GM19239 (cell line): ENCODE measurements at places on chromosomes 3 and 15.

- DNase-seq: no peak
Observed at GRCh38 chr3:138928727-138929372, 18.1 kb downstream of the FOXL2 start.

GRCh38 chr15:101710806-101711205 is 13.5 kb downstream of the TARS3 start:
- DNase-seq: no peak

DNA sequence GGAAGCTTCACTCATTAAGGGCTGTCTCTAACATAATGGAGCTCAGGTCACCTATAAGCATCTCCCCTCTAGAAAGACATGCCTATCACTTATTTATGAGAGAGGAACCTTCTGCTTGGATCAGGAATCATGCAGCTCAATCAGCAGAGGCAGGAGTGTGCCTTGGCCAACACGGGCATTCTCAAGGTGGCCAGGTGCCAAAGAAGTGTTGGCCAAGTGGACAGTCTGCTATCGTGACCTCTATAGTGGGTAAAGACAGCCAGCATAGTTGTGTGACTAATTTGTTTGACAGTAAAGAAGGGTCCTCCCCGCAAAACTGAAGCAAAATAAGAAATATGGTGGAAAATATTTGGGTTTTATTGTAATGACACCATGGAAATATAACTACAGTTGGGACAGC is 14.7 kb upstream of the AGTR1 start:
- no peak for DNase-seq

DNA sequence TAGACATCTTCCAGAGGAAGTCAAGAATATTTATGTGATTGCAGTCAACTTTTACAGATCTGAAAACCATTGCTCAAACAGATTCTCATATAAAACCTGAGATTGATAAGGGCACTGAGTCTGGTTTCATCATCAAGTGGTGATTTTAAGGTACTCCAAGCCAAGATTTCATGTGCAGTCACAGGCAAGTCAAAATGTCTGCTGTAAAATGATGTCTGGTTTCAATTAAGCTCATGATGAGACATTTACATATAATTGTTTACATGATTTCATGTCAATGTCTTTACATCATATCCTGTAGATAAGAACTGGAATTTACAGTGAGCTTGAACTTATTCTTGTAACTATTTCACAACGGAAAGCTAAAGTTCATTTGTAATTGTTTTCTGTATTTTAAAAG is 1215.5 kb downstream of the ROBO2 start:
- DNase-seq: no peak

DNA sequence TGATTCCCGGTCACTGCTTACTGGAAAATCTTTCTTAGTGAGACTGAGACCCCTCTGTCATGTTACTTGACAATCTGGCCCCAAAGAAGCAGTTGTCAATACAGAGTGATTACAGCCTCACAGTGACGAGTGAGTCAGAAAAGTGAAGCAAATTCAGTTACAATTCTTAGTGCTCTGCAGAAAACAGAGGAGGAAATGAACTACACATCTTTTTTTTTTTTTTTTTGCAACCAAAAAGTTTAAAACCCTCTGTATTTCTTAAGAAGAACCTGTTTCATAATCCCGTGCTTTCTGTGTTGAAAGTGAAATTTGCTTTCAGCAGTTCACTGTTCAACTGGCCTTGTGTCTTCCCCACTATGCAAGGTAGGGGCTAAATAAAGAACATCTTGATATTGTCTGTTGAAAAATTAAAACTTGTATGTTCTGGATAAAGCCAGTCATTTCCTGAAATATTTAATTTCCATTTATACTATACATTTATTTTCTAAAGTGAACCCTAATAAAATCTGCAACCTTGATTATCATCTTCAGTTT is 1.9 kb downstream of the AQP9 start:
- DNase-seq: no peak

- no peak for DNase-seq
Observed at GRCh38 chr3:11220230-11220629, 52.0 kb upstream of the ATG7 start.

GRCh38 chr15:65660927-65661326 is 39.2 kb downstream of the SLC24A1 start:
- no peak for DNase-seq

DNA sequence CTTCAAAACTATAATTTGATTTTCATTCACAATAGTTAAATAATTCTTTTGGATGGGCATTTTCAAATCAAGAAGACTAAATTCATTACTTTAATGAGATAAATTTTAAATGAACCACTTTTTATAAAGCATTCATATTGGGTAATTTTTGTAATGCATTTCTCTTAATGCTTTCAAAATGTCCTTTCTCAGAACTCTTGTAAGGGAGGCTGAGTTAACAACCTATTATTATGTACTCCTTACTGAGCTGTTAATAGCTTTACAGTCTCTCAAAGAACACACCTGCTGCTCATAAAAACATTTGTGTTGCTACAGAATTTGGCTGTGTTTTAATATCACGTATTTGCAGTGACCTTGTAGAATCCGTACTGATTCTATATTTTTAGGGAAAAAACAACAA is 334.0 kb upstream of the ARL6 start:
- DNase-seq: no peak

DNA sequence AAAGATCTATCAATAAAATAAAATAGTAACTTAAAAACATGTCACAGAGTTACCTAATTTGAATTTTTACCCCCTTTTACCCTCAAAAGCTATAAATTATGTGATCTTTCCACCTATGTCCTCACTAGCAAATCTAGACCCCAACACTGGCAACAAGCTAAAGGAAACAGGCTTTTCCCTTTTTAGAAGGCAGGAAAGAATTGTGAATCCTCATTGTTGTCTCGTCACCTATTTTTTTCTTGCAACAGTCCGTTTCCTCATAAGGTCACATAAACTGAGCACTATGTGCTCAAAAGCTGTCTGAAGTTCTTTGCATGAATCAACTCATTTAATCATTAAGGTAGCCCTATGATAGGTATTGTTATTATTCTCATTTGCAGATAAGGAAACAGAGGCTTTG is 34.6 kb upstream of the DAZL start:
- DNase-seq: no peak

DNA sequence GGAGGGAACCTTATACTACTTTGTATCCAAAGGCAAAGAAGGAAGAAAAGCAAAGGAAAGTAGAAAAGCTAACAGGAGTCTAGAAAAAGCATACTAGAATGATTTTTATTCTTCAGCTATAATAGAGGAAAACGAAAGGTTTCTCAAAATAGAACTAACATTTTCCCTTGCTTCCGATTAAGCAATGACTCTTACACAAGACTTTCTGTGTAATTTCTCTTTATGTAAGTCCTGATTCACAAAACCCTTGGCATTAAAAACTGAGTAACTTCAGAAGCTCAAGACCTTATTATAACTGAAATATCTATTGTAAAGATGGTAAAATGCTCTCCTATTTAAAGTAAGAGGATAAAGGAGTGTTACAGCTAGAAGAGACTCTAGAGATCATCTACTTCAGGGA is 97.4 kb downstream of the DTWD1 start:
- no peak for DNase-seq

DNA sequence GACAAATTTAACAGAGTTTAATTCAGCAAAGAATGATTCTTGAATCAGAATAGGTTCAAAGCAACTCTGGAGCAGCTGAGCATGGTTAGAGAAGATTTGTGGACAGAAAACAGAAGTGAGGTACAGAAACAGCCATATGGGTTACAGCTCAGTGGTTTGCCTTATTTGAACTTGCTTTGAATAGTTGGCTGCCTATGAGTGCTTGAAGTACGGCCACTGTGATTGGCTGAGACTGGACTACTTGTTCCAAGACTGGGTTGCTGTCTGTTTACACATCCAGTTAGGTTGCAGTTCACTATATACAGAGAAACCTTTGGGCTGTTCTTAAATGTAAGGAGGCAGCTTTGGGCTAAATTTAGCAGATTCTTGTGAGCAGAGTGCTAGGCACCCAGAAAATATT is 79.4 kb upstream of the CADPS start:
- DNase-seq: no peak

DNA sequence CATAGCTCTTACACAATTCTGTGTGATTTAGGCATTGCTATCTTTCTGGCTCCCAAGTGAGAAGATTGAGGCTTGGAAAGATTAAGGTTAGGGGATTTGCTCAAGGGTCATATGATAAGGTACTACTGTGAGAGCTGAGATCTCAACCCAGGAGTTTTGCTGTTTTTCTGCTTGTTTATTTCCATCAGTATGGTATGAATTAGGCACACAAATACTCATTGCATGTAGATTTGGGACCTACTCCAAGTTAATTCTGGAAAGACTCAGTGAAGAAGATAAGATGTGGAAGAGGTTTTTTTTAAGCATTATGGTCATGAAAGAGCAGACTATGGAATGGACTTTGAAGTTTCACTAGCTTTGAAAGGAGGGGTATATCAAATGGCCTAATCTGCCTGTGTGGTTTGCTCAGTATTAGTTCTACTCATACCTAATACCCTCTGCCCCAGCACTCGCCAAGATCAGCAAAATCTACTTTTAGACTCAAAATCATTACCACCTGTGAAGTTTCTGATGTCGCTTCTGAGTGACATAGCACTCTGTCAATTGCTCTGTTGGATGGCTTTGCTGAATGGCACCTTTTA is 12.5 kb downstream of the MBNL1 start:
- no peak for DNase-seq

DNA sequence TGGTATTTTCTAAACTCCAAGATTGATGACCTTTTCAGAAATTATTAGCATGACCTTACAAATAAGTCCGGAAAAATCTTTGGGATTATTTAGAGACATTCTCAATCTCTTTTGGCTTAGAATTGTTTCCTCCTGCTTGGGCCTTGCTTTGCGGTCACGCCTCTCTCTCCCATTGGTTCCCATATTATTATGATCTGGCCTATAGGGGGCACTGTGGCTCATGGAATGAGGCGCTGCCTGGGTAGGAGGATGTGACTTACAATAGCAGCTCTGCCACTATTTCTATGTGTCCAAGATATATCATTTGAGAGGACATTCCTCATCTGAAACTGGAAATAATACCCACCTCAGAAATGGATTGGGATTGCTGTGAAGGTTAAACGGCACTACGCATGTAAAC is 464.9 kb downstream of the MFSD1 start:
- no peak for DNase-seq

DNA sequence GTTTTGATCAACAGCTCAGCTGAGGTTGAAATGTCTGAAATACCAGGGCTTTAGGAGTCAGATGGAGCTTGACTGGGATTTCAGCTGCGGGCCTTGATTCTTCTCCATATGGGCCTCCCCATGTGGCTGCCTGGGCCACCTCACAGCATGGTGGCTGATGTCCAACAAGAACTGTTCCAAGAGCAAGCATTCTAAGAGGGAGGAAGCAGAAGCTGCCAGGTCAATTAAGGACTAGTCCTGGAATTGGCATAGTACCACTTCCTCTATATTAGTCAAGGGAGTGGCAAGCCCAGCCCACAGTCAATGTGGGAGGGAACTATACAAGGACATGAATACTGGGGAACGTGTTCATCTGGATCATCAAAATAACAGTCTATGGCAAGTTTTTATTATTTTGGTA is 181.7 kb upstream of the ANKRD28 start:
- no peak for DNase-seq

DNA sequence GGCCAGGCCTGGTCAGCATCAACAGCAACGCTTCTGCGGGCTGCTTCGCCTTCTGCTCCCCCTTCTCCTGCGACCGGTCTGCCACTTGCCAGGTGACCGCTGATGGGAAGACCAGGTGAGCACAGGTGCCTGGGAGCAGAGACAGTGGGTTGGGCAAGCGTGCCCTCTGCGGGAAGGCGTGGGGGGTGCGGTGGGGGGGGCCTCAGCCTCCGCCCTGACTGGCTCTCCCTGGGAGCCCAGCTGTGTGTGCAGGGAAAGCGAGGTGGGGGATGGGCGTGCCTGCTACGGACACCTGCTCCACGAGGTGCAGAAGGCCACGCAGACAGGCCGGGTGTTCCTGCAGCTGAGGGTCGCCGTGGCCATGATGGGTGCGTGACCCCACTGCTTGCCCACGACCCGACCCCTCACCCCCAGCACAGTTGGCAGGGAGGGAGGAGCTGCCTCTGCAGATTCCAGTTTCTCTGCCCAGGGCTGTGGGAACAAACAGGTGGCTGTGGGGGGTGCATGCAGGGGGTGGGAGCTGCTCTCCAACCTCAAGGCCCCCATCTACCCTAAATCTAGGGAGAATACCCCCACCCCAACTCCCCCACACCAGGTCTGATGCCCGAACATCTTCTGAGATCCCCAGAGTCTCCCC is 8.8 kb downstream of the STAB1 start:
- no peak for DNase-seq

DNA sequence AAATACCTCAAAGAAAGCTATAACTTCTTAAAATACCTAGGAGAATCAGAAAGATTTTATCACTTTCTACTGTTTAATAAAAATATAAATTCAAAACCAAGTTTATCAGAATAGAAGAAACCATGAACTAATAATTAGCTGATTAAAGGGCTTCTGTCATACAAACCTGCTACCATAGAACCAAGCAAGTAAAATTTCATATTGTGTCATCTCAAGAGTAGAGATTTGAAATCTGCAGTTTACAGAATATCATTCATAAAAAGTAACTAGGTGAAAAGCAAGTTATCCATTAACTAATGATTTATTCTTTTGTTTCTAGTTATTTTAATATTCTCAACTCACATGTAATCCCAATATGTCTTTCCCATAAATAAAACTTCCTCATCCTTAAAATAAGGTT is 36.8 kb upstream of the XXYLT1 start:
- no peak for DNase-seq

DNA sequence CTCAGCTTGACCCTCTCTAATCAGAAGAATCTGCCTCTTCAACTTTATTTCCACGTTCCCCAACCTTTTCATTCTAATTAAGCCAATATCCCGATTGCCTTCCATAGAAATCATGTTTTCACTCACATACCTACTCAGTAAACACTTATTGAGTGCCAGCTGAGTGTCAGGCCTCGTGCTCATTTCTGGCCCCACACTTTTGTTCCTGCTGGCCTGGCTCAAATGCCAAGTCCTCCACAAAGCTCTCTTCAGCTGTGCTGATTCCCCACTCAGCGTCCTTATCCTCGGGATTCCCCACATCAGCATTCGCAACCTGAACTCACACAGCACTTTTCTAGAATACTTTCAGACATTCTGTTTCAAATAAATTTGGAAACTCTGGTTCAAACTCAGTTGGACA is 68.9 kb downstream of the THBS1 start:
- no peak for DNase-seq

- no peak for DNase-seq
Observed at GRCh38 chr3:172517859-172518466, 5.3 kb downstream of the TNFSF10 start.

DNA sequence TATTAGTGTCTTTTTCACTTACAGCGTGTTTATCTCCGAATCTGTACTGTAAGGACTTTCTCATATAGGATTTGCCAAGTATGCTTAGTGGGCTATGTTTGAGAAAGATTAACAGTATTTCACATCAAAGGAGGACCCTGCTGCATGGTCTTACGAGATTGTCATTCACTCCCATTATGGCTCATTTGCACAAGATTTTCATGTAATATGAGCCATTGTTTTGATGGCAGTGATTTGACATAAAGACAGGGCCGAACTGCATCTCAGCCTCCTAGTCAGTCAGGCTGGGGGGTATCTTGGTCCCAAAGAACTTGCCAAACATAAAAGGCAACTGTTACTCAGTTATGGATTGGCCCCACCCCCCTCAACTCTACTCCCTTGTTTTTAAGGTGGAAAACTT is 205.9 kb downstream of the ZIC1 start:
- DNase-seq: no peak
